ENCODE measurements at places on chromosomes 5 and 9. TPM values are rescaled to one million over a fixed set of nuclear protein-coding genes. Genes with fewer than 3 reads are reported as not detected.

Gene RAD50
- 24.4 TPM for total RNA-seq

Gene CDH6
- total RNA-seq, result 1.1 TPM

GRCh38 chr9:74125941-74126340 lies 371.2 kb upstream of the RORB start:
- no peak for DNase-seq
- H3K4me1 ChIP-seq, result no peaks in the 10 kb centered on the region
- no peak overlapping the region for H3K4me3 ChIP-seq
- no peak overlapping the region for H3K27ac ChIP-seq
- H3K27me3 ChIP-seq, result no peaks in the 10 kb centered on the region
- H3K36me3 ChIP-seq, result no peaks in the 10 kb centered on the region

Gene NIM1K
- total RNA-seq, result 0.18 TPM

DNA sequence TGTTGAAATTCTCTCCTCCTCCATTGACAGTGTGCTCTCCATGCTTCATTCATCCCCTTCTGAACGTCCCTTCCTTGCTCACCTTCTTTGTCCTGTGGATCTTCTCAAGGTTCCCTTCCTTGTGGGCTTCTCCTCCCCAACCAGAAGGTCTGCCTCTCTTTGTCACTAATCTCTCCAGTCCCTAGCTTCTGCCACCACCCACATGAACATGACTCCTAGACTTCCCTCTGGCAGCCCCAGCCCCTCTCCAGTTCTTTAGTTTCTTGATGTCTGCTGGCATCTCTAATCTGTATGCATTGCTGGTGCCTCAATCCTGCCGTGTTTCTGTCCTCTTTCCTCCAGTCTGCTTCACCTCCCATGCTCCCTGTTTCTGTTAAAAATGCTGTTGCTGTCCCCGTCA lies 79.3 kb downstream of the ARHGAP26 start:
- H3K4me1 ChIP-seq, result peaks cover 51% of the 10 kb centered on the region
- DNase-seq, result no peak
- no peak overlapping the region for H3K4me3 ChIP-seq
- no peaks in the 10 kb centered on the region for H3K36me3 ChIP-seq
- no peak overlapping the region for H3K27ac ChIP-seq
- H3K27me3 ChIP-seq, result no peaks in the 10 kb centered on the region

Data from adrenal gland (tissue), 19 donors.